Karpas-422 (cell line): ENCODE measurements at places on chromosomes 13 and 19. TPM values are rescaled to one million over a fixed set of nuclear protein-coding genes. Genes with fewer than 3 reads are reported as not detected.

DNA sequence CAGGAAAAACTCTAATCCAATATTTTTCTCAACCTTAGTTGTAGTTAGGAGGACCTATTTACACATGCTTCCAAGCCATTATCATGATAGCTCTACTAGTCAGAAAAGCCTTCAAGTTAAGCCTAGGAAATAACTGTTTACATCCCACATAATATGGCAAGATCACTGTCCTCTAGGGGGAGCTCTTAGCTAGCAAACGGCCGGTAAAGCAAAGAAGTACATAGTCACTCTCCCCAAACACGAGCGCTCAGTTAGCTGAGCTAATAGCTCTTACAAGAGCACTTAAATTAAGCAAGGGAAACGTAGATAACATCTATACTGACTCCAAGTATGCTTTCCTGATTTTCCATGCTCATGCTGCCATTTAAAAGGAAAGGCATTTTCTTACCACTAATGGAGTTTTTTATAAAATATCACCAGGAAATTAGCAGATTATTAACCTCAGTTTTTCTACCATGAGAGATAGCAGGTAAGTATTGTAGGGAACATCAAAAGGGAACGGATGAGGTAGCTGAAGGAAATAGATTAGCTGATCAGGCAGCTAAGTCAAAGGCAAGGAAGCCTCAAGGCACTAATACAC lies 100.6 kb upstream of the PABPC3 start:
- no peaks in the 10 kb centered on the region for H3K27me3 ChIP-seq
- H3K36me3 ChIP-seq: no peaks in the 10 kb centered on the region
- DNase-seq: peak; percentile 92
- H3K27ac ChIP-seq: no peak overlapping the region
- no peak overlapping the region for H3K4me3 ChIP-seq

GRCh38 chr13:111390522-111391270 lies 70.3 kb downstream of the TEX29 start:
- no peaks in the 10 kb centered on the region for H3K27me3 ChIP-seq
- H3K36me3 ChIP-seq: no peaks in the 10 kb centered on the region
- no peak overlapping the region for H3K4me3 ChIP-seq
- DNase-seq: no peak
- peaks cover 9% of the 10 kb centered on the region for H3K4me1 ChIP-seq

DNA sequence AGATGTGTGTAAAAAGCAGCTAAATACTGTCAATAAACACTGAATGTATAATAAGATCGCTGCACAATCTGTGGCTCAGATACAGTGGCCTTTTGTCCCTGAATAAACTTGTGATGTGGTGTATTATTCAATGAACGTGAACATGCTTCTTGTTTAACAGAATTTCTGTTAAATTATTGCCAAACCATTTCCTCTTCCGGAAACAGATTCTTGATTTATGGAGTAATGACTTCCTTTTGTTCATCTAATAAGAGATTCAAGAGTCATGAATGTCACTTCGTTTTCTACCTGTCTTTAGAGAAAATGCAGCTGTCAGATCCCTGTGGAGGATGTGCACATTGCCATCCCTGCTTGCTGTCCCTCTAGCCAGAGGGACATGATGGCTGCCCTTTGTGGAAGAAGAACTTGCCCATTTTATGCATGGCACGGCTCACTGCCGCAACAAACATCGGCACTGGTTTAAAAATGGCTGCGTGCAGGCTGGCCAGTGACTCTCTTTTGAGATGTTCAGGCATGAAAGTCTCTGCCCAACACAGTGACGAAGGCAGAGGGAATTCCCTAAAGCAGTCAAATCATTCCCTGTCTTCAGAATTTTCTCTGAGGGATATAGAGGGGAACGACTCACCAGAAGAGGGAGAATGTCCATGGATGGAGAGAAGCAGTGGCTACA lies 3.1 kb upstream of the TNFSF13B start:
- no peaks in the 10 kb centered on the region for H3K36me3 ChIP-seq
- no peak overlapping the region for H3K4me3 ChIP-seq
- no peaks in the 10 kb centered on the region for H3K27me3 ChIP-seq
- no peak overlapping the region for H3K27ac ChIP-seq

GRCh38 chr19:2556221-2557092 lies 80.5 kb downstream of the GADD45B start:
- H3K4me3 ChIP-seq: no peak overlapping the region
- DNase-seq: no peak
- no peaks in the 10 kb centered on the region for H3K36me3 ChIP-seq
- peaks cover 8% of the 10 kb centered on the region for H3K4me1 ChIP-seq

The ZNF433 gene
- total RNA-seq: 4.4 and 6.0 TPM in 2 replicates

GRCh38 chr13:88507909-88508308 lies 836.7 kb downstream of the SLITRK5 start:
- H3K27me3 ChIP-seq: no peaks in the 10 kb centered on the region
- H3K4me1 ChIP-seq: no peaks in the 10 kb centered on the region
- H3K4me3 ChIP-seq: no peak overlapping the region
- H3K36me3 ChIP-seq: peaks cover 5% of the 10 kb centered on the region; the same call in 1 of the 2 replicates
- H3K27ac ChIP-seq: no peak overlapping the region
- DNase-seq: no peak

DNA sequence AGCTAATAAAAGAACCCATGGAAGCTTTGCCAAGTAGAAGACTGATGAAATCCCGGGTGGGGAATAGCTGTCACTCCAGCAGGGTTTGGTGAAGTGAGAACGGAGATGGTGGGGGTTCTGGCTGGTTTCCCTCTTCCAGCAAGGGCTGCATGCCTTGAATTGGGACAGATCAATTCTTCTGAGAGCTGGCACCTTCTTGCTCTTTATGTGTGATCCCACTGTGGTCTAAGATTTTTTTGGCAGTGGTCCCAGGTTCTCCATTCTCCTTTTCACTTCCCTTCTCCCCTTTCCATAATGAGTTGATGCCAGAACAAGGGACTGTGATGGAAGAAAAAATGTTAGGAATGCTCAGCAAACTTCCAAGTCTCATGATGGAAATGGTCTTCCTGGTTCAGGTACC lies 50.0 kb downstream of the TNFSF11 start:
- no peak overlapping the region for H3K27ac ChIP-seq
- H3K4me3 ChIP-seq: no peak overlapping the region
- no peaks in the 10 kb centered on the region for H3K4me1 ChIP-seq
- DNase-seq: no peak
- H3K36me3 ChIP-seq: no peaks in the 10 kb centered on the region

GRCh38 chr19:47113850-47114651 lies 475 bp upstream of the ZC3H4 start:
- no peak for DNase-seq
- H3K4me1 ChIP-seq: peaks cover 25% of the 10 kb centered on the region
- peak overlapping the region; percentile 95 for H3K4me3 ChIP-seq

GRCh38 chr19:49605605-49606004 lies 14.6 kb downstream of the PRR12 start:
- no peak overlapping the region for H3K27ac ChIP-seq
- H3K4me3 ChIP-seq: no peak overlapping the region
- no peaks in the 10 kb centered on the region for H3K4me1 ChIP-seq
- DNase-seq: no peak
- H3K36me3 ChIP-seq: peaks cover 46% of the 10 kb centered on the region

DNA sequence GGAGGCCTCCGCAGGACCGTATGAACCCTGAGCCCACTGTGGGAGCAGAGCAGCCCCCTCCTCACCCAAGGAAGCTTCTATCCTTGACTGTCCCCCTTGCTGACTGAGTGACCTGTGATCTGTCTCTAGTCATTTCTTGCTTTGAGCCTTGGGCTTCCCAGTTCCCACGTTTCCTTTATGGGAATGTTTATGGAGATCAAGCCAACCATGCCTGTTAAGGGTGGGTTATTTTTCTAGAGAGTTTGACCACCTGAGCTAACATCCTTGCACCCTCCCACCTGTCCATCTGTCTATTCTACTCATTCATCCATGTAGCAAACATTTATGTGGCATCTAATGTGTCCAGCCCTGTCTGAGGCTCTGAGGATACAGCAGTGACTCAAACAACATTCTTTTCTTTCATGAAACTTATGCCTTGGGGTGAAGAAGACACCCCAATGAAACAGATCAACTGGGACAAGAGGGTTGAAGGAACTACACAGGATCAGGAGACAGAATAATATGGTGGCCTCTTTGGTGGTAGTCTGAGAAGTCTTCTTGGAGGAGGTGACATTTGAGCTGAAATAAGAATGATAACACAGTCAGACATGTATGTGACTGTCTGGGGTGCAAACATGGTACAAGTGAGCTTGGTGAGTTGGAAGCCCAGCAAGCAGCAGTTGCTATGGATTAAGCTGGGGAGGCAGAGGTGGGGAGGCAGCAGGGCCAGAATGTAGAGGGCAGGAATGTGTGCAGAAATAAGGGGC lies 30.5 kb downstream of the CERS4 start:
- H3K27me3 ChIP-seq: no peaks in the 10 kb centered on the region
- no peak overlapping the region for H3K27ac ChIP-seq
- no peak for DNase-seq
- no peaks in the 10 kb centered on the region for H3K36me3 ChIP-seq
- H3K4me1 ChIP-seq: no peaks in the 10 kb centered on the region

- no peak overlapping the region for H3K4me3 ChIP-seq
- H3K27ac ChIP-seq: no peak overlapping the region
- H3K36me3 ChIP-seq: no peaks in the 10 kb centered on the region
- no peaks in the 10 kb centered on the region for H3K27me3 ChIP-seq
- DNase-seq: peak; percentile 51
These were observed 16.4 kb downstream of the FPR3 start for GRCh38 chr19:51811344-51811743.

GRCh38 chr13:63636316-63636993 lies 2220.8 kb upstream of the PCDH20 start:
- H3K27ac ChIP-seq: no peak overlapping the region
- peak overlapping the region; percentile 29 for H3K4me3 ChIP-seq
- H3K36me3 ChIP-seq: no peaks in the 10 kb centered on the region
- no peaks in the 10 kb centered on the region for H3K27me3 ChIP-seq
- peaks cover 9% of the 10 kb centered on the region; the same call in 1 of the 2 replicates for H3K4me1 ChIP-seq
- DNase-seq: peak; percentile 47
